ENCODE measurements at places on chromosomes 3 and 15.

DNA sequence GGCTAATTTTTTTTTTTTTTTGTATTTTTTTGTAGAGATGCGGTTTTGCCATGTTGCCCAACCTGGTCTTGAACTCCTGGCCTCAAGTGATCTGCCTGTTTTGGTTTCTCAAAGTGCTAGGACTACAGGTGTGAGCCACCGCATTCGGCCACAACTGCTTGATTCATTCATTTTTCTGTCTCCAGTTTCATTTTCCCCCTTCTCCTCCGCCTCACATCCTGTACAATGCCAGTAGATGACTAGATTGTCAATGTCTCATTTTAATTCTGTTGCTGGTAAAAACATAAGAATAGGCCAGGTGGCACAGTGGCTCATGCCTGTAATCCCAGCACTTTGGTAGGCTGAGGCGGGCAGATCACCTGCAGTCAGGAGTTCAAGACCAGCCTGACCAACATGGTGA is 12.0 kb upstream of the ZNF592 start:
- no peak for DNase-seq

- no peak for DNase-seq
Measured at GRCh38 chr3:38605981-38606380, 43.5 kb downstream of the SCN5A start.

DNA sequence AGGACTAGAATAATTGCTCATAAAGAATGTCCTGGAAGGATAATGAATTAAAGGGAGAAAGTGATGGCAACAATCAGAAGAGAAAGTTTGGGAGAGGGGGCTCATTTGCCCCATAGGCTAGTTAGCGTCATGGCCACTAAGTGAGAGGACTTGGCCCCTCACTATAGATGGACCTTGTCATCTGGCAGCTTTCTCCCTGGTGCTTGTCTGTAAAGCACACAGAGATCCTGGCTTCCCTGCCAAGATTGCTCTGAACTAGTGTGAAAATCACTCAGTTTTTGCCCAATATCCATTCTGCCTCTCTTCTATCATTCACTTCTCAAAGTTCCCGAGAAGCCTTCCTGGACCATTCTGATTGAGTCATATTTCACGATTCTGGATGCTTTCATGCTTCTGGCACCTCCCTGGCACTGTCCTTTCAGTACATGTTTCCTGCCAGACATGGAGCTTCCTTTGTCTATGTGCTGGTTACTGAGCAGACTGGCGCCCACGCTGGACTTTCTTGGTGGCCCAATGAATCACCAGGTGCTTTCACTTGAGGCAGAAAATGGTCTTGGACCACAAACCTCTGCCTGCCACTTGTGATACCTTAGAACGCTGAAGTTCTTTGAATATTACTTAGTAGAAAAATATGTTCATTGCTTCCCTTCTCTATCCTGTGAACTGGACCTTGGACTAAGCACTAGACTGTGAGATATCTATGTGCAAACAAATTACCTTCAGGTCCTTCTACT is 709.6 kb upstream of the CFAP20DC start:
- no peak for DNase-seq

- no peak for DNase-seq
Measured at GRCh38 chr3:27840807-27841594, 118.9 kb upstream of the EOMES start.

- no peak for DNase-seq
Measured at GRCh38 chr3:174777813-174778212, 81.3 kb upstream of the NAALADL2 start.

DNA sequence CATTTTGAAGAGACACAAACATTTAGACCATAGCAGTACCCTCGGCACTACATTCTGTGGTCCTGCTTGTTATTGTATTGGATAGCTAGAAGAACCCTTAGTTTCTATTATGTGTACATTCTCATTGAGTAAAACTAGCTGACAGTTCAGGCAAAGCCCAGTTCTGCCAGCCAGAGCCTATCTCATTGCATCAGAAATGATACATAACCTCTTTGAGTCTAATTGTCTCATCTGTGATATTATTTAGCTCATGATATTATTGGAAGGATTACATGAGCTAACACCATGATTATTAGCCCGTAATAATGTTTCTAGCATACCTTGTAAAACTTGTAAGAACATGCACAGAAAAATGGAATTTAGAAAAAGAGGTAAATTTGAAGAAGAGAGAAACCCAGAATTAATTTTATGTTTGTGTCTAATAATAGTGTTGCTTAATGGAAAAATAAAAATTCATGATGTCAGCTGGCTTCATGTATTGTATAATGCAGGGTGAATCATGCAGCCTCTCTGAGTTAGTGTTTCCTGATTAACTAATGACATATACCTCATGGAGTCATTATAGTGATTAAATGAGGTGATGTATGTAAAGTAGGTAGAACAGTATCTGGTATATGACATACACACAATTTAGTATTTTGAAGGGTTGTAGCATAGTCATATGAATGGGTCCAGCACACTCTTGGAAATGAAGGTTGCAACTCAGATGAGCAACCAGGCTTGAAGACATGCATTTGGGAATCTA is 339.4 kb upstream of the GRM7 start:
- DNase-seq, result no peak

- DNase-seq, result no peak
Measured at GRCh38 chr15:89566181-89566580, 9.1 kb upstream of the TICRR start.

DNA sequence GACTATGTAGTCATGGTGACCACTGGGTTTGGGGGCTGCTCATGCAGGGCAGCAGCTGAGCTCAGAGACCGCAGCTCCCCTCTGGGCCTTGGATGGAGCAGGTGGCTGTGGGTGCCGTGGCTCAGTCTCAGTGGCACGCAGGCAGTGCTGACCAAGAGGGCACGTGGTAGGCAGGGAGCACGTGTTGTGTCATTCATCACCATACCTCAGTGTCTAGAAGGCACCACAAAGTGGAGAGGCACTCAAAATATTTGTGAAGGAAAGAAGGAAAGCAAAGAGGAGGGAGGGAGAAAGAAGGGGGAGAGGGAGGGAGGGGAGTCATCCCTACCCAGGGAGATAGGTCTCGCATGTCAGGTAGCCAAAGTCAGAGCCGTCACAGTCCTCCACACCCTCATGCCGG is 26.1 kb downstream of the EAF1 start:
- DNase-seq, result no peak

DNA sequence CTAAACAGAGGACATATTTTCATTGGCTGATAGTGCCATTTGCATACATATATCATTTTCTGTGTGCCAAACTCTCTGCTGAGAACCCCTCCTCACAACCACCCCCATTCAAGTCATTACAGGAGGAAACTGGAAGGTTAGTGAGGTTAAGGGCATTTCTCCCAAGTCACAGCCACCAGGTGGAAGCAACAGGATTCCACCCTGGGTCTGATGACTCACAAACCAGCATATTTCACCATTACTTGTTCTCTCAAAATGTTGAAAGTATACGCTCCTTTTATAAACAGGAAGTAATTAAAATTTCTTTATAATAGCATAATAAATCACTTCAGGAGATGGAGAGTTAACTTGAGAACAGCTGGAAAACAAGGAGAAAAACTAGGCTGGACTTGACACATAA is 398.6 kb upstream of the WNT5A start:
- DNase-seq, result no peak

- peak; percentile 9 for DNase-seq
Measured at GRCh38 chr3:170222647-170223541, 670 bp downstream of the PRKCI start.

DNA sequence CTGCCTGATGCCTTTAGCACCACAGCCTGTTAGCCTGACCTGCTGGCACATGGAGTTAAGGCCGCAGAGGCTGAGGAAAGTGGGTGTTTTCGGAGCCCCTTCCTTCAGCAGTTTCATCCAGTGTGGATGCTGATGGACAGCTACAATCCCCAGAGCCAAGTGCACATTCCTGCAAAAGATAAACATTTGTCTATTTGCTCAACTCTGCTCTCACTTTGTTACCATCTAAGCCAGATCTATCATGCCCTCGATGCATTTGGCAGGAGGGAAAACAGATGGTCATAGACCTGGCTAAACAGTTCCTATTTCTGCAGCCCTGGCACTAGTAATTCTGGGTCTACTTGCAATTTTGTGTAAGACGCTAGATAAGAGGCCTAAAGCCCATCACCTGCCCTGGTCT is 312.9 kb upstream of the RASGRP1 start:
- DNase-seq, result no peak

GRCh38 chr15:68208636-68209240 is 3.6 kb upstream of the CALML4 start:
- no peak for DNase-seq

GRCh38 chr15:92014281-92015030 is 160.9 kb downstream of the SLCO3A1 start:
- no peak for DNase-seq

GRCh38 chr3:113063126-113063894 is 72.5 kb downstream of the GTPBP8 start:
- no peak for DNase-seq

DNA sequence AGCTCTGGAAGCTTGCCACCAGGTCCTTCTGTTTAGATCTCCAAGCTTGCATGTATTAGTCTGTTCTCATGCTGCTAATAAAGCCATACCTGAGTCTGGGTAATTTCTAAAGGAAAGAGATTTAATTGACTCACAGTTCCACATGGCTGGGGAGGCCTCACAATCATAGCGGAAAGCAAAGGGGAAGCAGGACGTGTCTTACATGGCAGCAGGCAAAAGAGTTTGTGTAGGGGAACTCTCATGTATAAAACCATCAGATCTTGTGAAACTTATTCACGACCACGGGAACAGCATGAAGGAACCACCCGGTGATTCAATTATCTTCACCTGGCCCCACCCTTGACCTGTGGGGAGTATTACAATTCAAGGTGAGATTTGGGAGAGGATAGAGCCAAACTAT is 147.0 kb upstream of the PROK2 start:
- DNase-seq, result no peak

- DNase-seq, result no peak
Measured at GRCh38 chr15:93124126-93124525, 35.1 kb upstream of the RGMA start.

DNA sequence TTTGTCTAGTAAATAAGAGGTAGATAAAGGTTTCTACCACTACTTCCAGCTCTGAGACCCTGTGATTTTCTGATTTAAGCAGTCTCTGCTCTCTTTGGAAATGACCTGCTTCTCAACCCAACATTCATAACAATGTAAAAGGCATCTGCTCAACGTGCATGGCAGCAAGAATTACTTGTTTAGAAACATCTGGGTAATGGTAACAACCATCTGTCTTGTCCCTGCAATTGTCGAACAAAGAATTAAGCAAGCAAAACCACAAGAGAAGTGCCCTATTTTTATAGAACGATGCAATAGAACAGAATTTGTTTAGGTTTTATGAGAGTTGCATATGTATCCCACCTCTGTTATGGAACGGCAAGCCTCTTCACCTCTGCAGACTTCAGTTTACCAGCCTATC is 7.1 kb upstream of the FSIP1 start:
- DNase-seq, result no peak

- no peak for DNase-seq
Measured at GRCh38 chr3:8644748-8645390, at the start of gene SSUH2. TSS of gene SSUH2 (minus strand) at chr3:8644798. CDS start at chr3:8644758, 40 bp downstream.

GRCh38 chr15:81407718-81408117 is 33.7 kb upstream of the TMC3 start:
- no peak for DNase-seq

- DNase-seq, result no peak
Measured at GRCh38 chr15:25863111-25863967, at the start of gene ATP10A. TSS of gene ATP10A (minus strand) at chr15:25863327. CDS start at chr15:25863096, 231 bp downstream.

DNA sequence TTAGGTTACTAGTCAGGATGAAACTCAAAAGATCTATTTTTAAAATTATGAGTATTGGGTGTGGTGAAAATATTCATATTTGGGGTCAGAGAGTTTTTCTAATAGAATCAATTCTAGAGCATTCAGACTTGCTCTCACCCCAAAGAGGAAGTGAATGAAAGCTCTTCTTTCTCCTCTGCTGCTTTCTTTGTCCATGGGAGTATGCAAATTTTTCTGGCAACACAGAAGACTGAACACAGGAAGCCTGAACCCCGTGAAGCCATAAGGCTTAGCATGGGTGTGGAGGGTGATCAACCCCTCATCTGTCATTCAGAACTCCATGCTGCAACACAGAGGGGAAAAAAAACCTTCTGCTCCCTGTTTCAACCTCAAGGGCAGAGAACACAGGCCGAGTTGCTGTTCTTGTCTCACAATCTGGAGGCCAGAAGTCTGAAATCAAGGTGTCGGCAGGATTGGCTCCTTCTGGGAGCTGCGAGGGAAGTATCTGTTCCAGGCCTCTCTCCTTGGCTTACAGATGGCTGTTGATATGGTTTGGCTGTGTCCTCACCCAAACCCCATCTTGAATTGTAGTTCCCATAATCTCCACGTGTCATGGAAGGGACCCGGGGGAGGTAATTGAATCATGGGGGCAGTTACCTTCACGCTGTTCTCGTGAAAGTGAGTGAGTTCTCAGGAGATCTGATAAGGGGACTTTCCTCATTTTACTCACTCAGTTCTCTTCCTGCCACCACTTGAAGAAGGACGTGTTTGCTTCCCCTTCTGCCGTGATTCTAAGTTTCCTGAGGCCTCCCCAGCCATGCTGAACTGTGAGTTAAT is 33.7 kb upstream of the CD47 start:
- no peak for DNase-seq

GRCh38 chr3:171350364-171350763 is 109.8 kb downstream of the TNIK start:
- DNase-seq, result no peak

GRCh38 chr15:42349186-42349585 is 10.1 kb upstream of the CAPN3 start:
- no peak for DNase-seq

- no peak for DNase-seq
Measured at GRCh38 chr3:171279972-171280371, 180.2 kb downstream of the TNIK start.

GRCh38 chr3:51371943-51372557 is 13.0 kb upstream of the MANF start:
- DNase-seq, result peak; percentile 67

DNA sequence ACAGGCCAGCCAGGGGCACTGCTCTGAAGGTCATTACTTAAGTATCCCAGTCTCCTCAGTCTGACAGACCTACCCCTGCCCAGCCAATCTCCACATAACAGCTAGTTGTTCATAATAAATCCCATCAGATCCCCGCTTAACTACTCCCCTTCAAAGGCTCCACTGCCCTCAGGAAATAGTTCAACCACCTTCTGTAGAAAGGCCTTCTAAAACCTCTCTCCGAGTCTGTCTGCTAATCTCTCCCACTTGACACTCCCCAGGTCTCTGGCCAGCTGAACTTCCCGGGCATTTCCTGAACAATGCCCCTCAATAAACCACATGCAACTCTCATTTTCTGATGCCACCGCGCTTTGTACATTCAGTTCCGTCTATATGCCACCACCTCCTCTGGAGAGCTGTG is 6.0 kb downstream of the PRC1 start:
- no peak for DNase-seq

- DNase-seq, result no peak
Measured at GRCh38 chr3:36206956-36207580, 173.2 kb upstream of the STAC start.
